GM03348 (cell line): ENCODE measurements at places on chromosomes 13 and 19.

GRCh38 chr19:13129384-13129783 lies 11.3 kb downstream of the NACC1 start:
- no peak for DNase-seq

DNA sequence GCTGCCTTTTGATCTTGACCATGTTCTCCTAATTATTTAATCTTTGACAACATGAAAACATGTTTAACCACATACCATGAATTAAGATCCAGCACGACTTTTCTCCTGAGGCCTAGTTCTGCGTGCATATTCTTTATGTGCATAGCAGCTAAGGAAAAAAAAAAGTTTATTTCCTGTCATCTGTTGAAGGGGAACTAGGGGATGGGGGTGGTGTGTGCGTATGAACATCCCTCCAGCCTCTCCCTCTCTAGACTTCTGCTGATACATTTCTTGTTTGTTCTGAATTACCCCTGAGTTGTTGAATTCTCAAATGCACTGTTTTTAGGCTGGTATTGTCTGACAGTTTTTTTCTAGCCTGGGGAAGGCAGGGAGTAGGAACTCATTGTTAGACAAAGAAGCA lies 543.3 kb downstream of the FGF9 start:
- no peak for DNase-seq

DNA sequence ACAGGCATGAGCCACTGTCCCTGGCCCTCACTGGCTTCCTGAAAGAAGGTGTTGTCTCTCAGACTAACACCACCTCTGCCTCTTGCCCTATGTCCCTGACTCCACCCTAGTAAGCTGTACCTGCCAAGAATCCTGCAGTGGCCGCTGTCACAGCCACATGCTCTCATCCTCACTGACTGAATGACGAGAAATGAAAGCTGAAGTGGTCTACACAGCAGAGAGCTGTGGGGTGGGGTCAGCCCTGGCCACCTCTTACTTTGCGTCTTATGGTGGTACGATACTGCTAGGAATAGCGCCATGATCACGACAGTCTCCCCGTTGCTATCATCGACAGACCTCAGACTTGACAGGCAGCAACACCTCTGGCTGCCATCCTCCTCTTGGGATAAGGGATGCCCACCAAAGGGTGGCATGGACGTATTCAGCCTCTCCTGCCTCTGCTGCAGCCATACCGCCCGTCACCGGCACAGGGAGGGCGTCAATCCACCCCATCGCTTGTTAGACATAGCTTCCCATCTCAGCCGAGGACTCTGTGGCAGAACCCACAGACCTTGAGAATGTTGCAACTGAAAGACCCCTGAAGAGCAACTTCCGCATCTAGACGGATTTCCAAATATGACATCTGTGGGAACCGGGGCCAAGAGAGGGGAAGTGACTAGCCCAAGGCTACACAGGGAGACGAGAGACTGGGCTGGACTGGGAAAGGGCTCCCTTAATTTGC lies 809 bp downstream of the MYO1F start:
- DNase-seq, result no peak

- DNase-seq, result no peak
Observed at GRCh38 chr19:5326986-5327623, 13.5 kb downstream of the PTPRS start.

DNA sequence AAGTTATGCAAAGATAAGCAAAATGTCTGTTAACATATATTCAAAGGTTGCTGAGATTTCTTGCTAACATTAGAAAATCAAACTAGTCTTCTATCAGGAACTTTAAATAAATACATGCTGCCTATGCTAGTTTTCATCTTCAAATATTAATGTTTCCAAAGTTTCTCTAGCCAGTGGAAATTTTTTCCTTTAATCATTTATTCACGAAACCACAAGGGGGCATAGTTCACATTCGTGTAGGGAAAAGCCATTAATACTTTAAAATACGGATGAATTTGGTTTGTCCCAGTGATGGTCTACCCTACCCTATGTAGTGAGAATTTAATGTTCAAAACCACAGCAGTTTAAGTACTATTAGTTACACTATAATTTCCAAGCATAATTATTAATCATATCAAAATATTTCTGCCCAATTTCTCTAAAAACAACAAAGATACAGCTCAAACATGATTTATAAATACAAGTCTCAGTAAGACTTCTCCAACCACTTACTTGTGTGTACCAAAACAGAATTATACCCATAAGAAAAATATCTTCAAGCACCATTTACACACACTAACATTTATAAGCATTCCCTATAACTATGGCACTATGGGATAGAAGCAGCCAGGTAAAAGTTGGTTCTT lies 16.2 kb downstream of the NUFIP1 start:
- DNase-seq, result peak; percentile 52

DNA sequence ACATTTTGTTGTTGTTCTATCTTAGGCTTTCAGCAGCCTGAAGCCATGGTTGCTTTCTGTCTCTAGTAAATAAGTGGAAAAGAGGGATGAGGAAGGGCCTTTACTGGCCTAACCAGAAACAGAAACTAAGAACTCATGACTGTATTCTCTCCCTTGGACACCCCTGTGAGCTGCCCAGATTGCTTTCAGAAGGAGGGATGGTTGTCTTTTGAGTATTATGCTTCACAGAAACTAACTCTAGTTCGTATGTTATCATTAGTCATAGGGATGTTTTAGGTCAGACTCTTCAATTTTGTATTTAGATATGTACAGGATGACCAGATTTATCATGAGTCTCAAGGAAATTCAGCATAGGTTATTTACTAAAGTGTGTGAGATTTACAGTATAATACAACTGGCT lies 17.5 kb downstream of the BORA start:
- DNase-seq, result no peak

DNA sequence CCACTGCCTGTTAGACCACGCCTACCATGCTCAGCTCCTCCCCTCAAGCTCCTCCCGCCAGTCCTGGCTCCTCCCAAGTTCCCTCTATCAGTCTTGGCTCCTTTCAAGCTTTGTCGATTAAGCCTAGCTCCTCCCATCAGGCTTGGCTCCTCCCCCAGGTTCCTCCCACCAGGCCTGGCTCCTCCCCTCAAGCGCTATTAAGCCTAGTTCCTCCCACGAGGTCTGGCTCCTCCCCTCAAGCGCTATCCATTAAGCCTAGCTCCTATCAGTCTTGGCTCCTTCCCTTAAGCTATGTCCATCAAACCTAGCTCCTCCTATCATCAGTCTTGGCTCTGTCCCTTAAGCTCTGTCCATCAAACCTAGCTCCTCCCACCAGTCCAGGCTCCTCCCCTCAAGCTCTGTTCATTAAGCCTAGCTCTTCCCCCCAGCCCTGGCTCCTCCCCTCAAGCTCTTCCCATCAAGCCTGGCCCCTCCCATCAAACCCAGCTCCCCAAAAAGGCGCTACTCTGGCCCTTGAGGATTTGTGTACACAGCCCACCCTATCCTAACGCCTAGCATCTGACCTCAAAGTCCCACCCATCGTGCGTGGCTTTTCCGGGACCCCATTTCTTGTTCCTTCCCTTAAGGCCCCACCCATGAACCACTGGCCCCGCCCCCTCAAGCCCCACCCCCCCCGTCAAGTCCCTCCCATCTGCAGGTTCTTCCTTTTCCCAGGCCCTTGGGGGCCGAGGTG lies 10.0 kb downstream of the CAMSAP3 start:
- DNase-seq, result no peak
